ENCODE measurements at places on chromosomes 7 and 10.

DNA sequence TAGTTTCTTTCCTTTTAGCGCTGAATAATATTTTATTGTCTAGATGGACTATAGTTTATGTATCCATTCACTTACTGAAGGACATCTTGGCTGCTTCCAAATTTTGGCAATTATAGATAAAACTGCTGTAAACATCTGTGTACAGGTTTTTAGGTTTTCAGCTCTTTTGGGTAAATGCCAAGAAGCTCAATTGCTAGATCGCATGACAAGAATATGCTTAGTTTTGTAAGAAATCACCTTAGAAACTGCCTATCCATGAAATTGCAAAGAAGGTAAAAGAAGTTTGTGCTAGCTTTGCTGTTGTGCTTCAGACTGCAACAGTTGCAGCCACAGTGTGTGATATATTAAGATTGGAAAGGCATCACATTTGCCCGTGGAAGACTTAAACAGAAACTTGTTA lies 103.2 kb upstream of the TNS3 start:
- H3K4me1 ChIP-seq: no peaks in the 10 kb centered on the region
- no peak for DNase-seq
- H3K4me3 ChIP-seq: no peak overlapping the region
- H3K27me3 ChIP-seq: no peaks in the 10 kb centered on the region
- H3K36me3 ChIP-seq: no peaks in the 10 kb centered on the region

- peak overlapping the region; percentile 75 for H3K27ac ChIP-seq
- peaks cover 29% of the 10 kb centered on the region for H3K4me1 ChIP-seq
- no peaks in the 10 kb centered on the region for H3K27me3 ChIP-seq
- peaks cover 1% of the 10 kb centered on the region for H3K36me3 ChIP-seq
- no peak overlapping the region for H3K4me3 ChIP-seq
Observed at GRCh38 chr7:73742338-73742752, 3.7 kb upstream of the ABHD11 start.

DNA sequence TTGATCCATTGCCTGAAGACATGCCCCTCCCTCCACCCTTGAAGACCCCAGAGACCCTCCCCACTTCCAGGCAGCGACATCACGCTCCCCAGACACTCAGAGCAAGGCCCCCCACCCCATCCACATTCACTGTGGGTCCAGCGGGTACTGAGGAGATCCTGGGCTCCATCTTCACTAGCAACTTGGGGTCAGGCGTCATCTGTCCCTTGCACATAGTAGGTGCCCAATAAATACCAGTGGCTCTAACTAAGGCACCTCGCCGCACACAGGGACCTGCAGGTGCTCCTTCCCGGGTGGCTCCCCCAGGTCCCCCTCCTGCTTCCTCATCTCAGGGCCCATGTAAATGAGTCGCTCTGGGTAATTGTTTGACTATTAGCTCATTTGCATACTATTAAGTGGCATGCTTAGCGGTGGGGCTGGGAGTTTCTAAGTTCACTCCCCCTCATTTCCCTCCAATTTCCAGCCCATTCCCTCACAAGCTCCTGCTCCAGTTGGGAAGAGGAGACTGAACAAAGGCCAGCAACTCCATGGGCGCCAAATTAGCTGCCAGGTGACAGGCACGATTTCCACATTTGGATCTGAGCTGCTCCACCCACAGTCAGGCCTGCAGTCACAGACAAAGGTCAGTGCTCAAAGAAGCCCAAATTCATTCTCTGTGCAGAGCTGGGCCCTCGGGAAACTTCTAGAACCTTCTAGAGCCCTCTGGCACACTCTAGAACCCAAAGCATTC lies 29.7 kb downstream of the EBF3 start:
- H3K4me1 ChIP-seq: no peaks in the 10 kb centered on the region
- no peak overlapping the region for H3K27ac ChIP-seq
- no peaks in the 10 kb centered on the region for H3K27me3 ChIP-seq
- no peak overlapping the region for H3K4me3 ChIP-seq

DNA sequence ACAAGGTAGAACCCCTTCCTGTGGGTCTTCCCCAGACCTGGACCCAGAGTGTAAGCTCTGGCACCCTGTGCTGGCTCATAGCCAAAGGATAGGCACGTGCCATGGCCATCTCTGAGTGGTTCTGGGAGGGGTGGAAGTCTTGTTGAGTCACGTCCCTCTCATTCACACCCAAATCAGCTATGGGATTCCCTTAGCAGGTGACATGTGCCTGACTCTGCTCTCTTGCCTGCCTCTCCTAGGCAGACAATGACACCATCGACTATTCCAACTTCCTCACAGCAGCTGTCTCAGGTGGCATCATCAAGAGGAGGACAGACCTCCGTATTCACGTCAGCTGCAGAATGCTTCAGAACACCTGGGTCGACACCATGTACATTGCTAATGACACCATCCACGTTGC lies 59.8 kb downstream of the C10orf120 start:
- H3K4me3 ChIP-seq: no peak overlapping the region
- no peaks in the 10 kb centered on the region for H3K27me3 ChIP-seq
- DNase-seq: no peak
- H3K4me1 ChIP-seq: no peaks in the 10 kb centered on the region
- no peak overlapping the region for H3K27ac ChIP-seq

- H3K4me3 ChIP-seq: no peak overlapping the region
- H3K4me1 ChIP-seq: no peaks in the 10 kb centered on the region
- DNase-seq: no peak
- H3K36me3 ChIP-seq: no peaks in the 10 kb centered on the region
- no peak overlapping the region for H3K27ac ChIP-seq
Observed at GRCh38 chr7:108598153-108598552, 28.5 kb downstream of the DNAJB9 start.

DNA sequence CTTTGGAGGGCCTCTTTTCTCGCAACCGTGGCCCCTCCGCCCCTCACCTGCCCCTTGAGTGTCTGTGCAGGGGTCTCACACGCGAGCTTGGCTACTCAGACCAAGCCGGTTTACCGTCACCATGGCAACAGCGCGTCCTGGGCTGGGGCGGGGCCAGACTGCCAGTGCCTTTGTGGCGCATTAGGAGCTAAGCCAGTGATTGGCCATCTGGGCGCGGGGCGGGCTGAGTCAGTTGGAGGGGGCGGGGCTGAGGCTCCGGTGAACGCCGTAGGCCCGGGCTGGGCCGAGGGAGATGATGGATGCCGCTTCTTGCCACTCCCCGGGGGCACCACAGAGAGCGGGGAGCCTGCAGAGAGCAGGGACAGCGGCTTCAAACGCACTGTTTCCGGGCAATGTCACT lies 48.7 kb upstream of the FXYD4 start:
- peaks cover 6% of the 10 kb centered on the region for H3K4me1 ChIP-seq
- peak overlapping the region; percentile 21 for H3K4me3 ChIP-seq
- no peaks in the 10 kb centered on the region for H3K36me3 ChIP-seq
- H3K27me3 ChIP-seq: peaks cover 15% of the 10 kb centered on the region
- peak; percentile 85 for DNase-seq
- H3K27ac ChIP-seq: no peak overlapping the region

DNA sequence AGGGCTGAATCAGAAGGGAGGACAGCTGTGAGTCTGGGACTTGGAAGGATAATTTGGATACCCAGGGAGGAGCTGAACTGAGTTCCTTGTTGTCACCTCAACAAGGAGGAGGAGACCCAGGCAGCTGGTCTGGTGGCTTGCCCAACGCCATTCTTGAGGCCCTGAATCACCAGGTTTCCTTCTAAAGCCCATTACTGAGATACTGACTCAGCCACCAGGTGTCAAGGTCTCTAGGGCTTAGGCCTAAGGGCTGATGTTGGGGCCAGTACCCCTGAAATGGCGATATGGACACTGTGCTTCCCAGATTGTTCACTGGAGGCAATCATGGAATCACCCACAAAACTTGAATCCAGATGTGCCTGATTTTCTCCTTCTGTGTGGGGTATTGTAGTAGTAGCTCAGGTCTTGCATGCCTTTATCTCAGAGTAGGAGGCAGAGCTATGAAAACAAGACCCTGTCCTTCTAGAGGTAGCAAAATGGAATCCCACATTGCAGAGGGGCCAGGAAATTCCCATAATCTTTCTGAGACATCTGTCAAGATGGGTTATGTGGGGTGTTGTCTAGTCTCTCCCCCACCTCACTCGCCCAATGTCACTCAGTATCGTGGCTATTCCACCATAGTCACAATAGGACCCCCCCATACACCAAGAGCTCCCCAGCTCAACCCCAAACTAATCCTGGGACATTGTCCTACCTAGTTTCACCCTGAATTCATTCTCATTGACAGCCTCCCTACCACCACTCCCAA lies 1.8 kb upstream of the ATG9B start:
- DNase-seq: no peak
- H3K27me3 ChIP-seq: peaks cover under 1% of the 10 kb centered on the region
- no peaks in the 10 kb centered on the region for H3K36me3 ChIP-seq

GRCh38 chr7:98107313-98107721 lies 655 bp downstream of the LMTK2 start:
- peak overlapping the region; percentile 90 for H3K27ac ChIP-seq
- peak overlapping the region; percentile 94 for H3K4me3 ChIP-seq
- H3K27me3 ChIP-seq: no peaks in the 10 kb centered on the region
- H3K36me3 ChIP-seq: no peaks in the 10 kb centered on the region

DNA sequence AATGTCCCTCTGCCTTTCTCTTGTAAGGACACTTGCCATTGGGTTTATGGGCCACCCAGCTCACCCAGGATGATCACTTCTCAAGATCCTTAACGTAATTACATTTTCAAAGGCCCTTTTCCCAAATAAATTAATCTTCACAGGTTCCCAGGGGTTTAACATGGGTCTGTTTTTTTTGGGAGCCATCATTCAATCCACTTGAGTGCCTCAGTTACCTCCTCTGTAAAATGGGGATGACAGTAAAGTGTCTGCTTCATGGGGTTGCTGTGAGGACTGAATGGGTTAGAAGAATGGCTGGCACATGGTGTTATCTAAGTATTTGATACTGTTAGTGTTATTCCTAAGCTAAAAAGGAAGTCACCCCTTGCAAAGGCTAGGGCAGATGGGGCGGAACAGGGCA lies 7.4 kb downstream of the C10orf105 start:
- H3K27me3 ChIP-seq: no peaks in the 10 kb centered on the region
- peaks cover 54% of the 10 kb centered on the region for H3K4me1 ChIP-seq
- H3K4me3 ChIP-seq: no peak overlapping the region

GRCh38 chr7:55475855-55476803 lies 96.2 kb downstream of the VOPP1 start:
- no peak overlapping the region for H3K4me3 ChIP-seq
- no peak overlapping the region for H3K27ac ChIP-seq
- peaks cover 2% of the 10 kb centered on the region for H3K4me1 ChIP-seq
- no peak for DNase-seq

DNA sequence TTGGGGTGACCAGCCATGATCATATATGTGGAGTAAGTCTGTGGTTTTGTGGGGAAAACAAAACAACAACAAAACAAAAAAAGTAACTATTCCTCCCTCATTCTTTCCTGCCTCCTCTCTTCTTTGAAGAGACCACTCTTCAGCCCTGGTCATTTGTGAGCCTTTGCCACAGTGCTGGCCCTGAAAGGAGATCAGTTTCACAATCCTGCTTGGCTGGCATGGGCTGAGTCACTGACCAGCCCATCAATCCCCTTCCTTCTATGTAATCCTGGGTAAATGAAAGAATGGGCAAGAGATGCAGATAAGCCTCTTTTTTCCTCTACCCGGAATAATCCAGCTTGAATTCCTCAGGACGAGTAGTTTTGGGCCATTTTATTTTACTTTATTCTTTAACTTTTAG lies 13.6 kb downstream of the CSTF2T start:
- no peak overlapping the region for H3K4me3 ChIP-seq
- no peaks in the 10 kb centered on the region for H3K4me1 ChIP-seq
- H3K27ac ChIP-seq: no peak overlapping the region
- DNase-seq: no peak
- H3K36me3 ChIP-seq: no peaks in the 10 kb centered on the region

GRCh38 chr10:24552346-24553016 lies 171.2 kb downstream of the ARHGAP21 start:
- peaks cover 6% of the 10 kb centered on the region for H3K27me3 ChIP-seq
- no peaks in the 10 kb centered on the region for H3K36me3 ChIP-seq
- no peak for DNase-seq
- H3K4me1 ChIP-seq: peaks cover 18% of the 10 kb centered on the region
- H3K4me3 ChIP-seq: no peak overlapping the region

DNA sequence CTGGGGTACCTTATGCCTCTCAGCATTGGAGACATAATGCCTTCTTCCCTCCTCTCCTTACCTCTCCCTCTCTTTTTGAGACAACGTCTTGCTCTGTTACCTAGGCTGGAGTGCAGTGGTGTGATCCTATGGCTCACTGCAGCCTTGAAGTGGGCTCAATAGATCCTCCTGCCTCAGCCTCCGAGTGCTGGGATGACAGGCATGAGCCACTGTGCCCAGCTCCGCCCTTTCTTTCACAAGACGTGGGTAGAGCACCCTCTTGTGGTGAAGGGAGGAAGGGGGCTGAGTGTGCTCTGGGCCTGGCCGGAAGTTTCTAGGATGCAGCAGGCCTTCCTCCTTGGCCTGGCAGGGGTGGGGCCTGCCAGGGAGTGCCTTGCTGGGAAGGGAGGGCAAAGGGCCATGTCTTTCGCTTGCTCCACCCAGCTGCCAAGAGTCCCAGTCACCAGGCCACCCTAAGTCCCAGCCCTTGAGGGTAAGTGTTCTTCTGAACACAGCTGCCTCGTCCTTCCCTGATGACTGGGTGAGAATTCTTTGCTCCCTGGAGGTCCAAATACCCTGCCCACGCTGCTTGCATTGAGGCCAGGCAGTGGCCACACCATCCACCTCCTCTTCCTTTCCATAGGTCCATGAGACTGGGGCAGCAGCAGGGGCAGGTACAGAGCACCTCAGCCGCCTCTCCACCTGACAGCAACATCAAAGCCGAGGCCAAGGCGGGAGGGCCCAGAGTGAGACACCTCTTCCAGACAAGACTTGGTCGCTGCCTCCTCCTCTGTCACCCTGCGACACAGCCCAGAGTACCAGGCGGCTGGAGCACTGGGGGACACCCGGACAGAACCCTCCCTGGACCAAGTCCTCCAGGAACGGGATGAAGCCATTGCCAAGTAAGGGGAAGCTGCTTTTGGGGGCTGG lies 3.7 kb downstream of the ABHD11 start:
- peak overlapping the region; percentile 2 for H3K27ac ChIP-seq
- no peak overlapping the region for H3K4me3 ChIP-seq
- peaks cover 21% of the 10 kb centered on the region for H3K36me3 ChIP-seq
- DNase-seq: peak; percentile 87
- peaks cover 27% of the 10 kb centered on the region for H3K4me1 ChIP-seq
- H3K27me3 ChIP-seq: no peaks in the 10 kb centered on the region

GRCh38 chr10:74244097-74244685 lies 93.2 kb downstream of the ADK start:
- H3K27me3 ChIP-seq: no peaks in the 10 kb centered on the region
- H3K4me1 ChIP-seq: peaks cover 8% of the 10 kb centered on the region
- no peak overlapping the region for H3K27ac ChIP-seq
- H3K4me3 ChIP-seq: no peak overlapping the region

GRCh38 chr7:27103489-27104226 lies 1.2 kb upstream of the HOXA2 start:
- peaks cover 30% of the 10 kb centered on the region for H3K4me1 ChIP-seq
- peak overlapping the region; percentile 53 for H3K4me3 ChIP-seq
- no peak overlapping the region for H3K27ac ChIP-seq

- H3K36me3 ChIP-seq: peaks cover 21% of the 10 kb centered on the region
- peak; percentile 66 for DNase-seq
- H3K27me3 ChIP-seq: no peaks in the 10 kb centered on the region
- peaks cover 34% of the 10 kb centered on the region for H3K4me1 ChIP-seq
- H3K4me3 ChIP-seq: peak overlapping the region; percentile 98
Observed at GRCh38 chr10:102065561-102066398, 631 bp downstream of the HPS6 start.

- H3K27me3 ChIP-seq: no peaks in the 10 kb centered on the region
- no peaks in the 10 kb centered on the region for H3K36me3 ChIP-seq
- peaks cover 12% of the 10 kb centered on the region for H3K4me1 ChIP-seq
- no peak overlapping the region for H3K4me3 ChIP-seq
- no peak for DNase-seq
- no peak overlapping the region for H3K27ac ChIP-seq
Observed at GRCh38 chr7:17590221-17590620, 291.8 kb downstream of the AHR start.

GRCh38 chr10:119466655-119467054 lies 75.9 kb downstream of the RGS10 start:
- H3K4me3 ChIP-seq: no peak overlapping the region
- H3K27me3 ChIP-seq: peaks cover 8% of the 10 kb centered on the region
- no peak for DNase-seq
- H3K36me3 ChIP-seq: no peaks in the 10 kb centered on the region

Measured in suprapubic skin (tissue), 4 donors.